ENCODE measurements at places on chromosomes 5 and 9.
A peak's percentile ranks its signal among the peaks of the same experiment; 100 is the strongest.

DNA sequence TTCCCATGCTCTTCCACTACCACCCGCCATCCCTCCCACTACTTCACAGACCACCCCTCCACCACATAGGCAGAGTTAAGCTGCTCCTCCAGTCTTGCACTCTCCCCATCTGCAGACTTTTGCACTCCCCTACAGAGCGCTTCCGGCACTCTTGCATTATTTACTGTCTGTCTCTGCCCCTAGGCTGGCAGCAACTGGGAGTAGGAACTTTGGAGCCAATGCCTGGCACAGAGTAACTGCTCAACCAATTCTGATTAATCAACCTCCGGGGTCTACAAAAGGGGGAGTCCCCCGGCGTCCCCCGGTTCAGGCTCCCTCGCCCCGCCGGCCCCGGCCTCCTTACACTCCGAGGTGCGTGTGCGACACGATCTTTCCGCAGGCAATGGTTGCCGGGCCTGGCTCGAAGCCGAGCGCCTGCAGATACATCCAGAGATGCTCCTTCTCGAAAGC lies 498 bp downstream of the HAUS6 start:
- no peak for DNase-seq

DNA sequence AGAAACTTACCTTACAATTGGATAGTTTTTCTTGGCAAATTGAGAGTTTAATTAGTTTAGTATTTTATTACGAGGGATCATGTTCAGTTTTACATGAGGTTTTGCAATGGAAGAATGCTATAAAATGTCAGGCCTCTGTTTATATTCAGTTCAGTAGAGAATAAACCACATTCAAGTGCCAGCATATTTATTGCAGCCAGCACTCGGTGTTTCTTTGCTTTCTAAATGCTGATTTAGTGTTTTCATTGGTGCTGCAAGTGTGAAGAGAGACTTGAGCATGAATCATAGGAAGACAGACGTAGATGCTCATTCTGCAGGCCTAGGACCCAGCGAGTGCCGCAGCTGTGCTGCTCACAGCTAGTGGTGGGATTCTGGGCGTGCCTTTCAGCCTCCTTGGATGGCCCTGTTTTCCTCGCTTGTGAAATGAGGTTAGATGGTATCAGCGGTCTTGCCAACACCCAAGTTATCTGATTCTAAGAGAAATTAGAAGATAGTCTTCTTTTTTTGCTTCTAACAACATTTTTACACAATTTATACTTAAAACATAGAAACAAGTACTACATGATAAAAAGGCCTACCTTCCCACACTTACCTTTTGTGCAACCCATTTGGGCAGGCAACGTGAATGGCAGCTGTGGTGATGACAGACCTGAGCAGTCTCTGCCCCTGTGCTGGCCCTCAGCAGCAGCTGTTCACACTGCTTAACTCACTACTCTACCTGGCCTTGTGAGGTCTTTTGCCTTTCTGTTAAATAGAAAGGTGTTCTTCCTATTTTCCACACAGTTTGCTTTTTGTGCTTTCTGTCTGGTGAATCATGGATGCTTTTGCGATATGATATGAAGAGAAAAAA lies 26.8 kb upstream of the TNFAIP8 start:
- DNase-seq, result peak; percentile 89

GRCh38 chr5:144328980-144329379 lies 158.3 kb downstream of the KCTD16 start:
- no peak for DNase-seq

- DNase-seq, result peak; percentile 4
Measured at GRCh38 chr9:29691758-29692407, 2118.6 kb upstream of the C9orf72 start.

DNA sequence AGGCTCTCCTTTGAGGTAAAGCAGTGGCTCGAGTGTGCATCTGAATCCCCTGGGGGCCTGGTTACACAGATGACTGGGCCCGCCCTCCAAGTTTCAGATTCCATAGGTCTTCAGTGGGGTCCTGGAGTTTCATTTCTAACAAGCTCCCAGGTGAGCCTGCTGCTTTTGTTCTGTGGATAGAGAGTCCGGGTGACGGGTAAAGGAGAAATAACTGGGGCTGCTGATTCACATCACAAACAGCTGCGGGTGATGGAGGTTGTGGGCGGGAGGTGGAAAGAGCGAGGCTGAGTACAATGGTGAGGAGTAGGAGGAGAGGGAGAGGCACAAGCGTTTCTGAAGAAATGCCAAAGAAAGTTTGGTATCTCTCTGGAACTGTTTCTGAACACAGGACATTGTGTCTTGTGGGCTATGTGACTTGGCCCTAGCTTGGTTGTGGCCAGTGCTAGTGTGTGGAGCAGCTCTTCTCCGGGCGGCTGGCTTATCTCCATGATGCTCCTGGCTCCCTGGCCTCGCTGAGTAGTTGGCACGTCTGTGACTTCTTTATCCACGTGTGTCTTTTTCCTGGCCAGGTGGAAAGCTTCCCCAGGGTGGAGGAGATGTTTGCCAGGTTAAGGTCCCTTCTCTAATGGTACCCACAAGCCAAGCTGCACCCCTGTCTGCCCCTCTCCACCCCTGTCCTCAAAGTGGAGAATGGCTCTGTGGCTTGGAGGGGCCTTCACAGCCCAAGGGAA lies 61.7 kb downstream of the HSPA4 start:
- no peak for DNase-seq

DNA sequence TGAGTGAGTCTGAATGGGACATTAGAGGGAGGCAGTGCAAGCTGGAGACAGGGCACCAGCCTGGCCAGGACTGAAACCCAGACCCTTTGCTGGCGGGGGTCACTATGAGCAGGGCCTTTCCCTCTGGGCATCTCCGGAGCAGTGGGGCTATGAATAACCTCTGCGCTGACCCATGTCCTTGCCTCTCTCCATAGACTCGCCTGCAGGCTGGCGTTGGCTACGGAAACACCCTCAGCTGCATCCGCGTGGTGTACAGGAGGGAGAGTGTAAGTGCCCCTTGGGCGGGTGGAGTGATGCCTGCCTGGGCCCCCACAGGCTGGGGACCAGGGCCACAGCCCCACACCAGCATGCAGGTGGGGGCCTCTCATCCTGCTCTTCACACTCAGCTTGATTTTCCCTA lies 15.8 kb downstream of the SLC25A48 start:
- DNase-seq, result no peak

GRCh38 chr5:145408048-145408341 lies 427.1 kb downstream of the PRELID2 start:
- no peak for DNase-seq

DNA sequence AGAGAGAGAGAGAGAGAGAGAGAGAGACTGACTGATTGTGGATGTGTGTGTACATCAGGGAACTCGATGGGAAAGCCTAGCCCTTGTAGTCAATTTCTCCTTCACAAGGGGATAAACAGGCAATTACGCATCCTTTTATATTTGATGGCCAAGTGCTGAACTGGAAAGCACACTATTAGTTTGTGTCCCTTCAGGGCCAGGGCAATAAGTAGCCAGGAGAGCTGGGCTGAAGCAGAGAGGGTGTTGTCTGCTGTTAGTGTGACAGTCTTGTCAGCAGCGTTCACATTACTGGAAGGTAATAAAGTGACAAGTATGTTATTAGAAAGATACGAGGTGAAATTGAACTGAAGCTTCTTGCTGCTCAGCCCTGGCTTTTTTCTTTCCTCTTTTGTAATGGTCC lies 457.7 kb downstream of the BNC2 start:
- no peak for DNase-seq

DNA sequence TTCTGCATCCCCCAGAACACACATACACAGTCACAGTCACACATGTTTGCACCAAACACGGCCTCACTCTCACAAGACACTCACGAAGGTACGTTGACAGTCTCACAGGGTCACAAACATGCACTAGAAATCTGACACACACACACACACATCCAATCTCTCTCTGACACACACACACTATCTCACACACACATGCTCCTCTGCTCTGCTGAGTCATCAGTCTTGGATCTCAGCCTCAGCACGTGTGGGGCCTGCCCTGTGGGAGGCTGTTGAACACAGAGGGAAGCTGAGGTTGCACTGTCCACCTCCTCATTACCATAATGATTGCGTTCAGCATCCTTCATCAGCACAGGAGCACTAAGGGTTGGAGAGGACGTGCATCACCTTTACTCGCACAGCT lies 188.8 kb downstream of the MTRR start:
- peak; percentile 35 for DNase-seq

DNA sequence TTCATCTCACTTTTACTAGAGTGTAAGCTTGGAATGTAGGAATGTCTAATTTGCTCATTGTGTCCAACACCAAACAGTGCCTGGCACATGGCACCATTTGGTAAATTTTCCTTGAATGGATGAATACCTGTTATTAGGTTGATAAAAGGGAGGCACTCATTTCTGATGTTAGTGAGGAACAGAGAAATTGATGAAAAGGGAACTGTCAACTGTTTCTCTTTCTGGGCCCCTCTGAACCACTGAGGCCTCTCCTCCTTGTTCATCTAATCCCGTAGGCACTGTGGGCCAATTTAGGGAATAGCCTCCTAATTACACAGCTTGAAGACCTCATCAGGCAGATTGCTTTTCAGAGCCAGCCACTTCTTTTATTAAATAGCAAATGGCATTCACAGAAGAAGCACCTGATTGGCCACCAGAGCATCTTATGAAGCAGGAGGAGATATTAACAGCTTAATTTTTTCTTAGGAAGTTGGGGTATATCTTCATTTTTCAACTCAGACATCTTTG lies 22.6 kb downstream of the MRRF start:
- no peak for DNase-seq

GRCh38 chr9:131160416-131161112 lies 35.2 kb downstream of the NUP214 start:
- DNase-seq, result no peak

- DNase-seq, result no peak
Measured at GRCh38 chr5:76851728-76852369, 2.0 kb downstream of the S100Z start.

- DNase-seq, result no peak
Measured at GRCh38 chr5:74194196-74194595, 446.3 kb downstream of the ENC1 start.

DNA sequence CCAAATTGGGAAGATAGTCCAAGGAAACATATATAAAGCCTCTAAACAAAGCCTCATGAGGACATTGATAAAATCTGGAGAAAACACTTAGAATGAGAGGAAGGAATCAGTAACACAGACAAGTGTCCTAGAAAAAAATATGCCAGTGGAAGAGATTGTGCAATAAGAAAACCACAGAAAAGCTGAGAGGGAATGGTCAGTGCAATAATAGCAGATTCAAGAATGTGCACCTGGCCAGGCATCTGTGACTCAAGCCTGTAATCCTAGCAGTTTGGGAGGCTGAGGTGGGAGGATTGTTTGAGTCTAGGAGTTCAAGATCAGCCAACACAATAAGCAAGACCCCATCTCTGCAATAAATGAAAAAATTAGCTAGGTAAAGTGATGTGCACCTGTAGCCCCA lies 691.2 kb upstream of the CDH6 start:
- no peak for DNase-seq

- DNase-seq, result no peak
Measured at GRCh38 chr9:136345281-136346156, 18.0 kb downstream of the DNLZ start.

- DNase-seq, result no peak
Measured at GRCh38 chr5:40823459-40823858, 11.6 kb downstream of the RPL37 start.

DNA sequence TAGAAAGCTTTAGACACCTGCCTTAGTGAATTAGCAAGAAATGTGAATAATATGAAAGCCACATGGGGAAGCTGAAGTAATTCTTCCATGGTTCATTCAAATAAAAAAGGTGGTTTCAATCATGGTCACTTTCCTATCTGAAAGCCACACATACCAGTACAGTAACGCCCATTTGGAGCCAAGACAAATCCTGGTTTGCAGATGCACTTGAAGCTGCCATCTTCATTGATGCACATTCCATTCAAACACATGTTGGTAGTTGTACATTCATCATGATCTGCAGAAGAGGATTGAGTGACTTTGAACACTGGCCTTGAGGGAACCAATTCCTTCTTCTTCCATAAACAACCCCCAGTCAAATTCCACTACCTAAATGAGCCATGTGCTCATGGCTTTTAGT lies 161.5 kb downstream of the FBN2 start:
- no peak for DNase-seq

DNA sequence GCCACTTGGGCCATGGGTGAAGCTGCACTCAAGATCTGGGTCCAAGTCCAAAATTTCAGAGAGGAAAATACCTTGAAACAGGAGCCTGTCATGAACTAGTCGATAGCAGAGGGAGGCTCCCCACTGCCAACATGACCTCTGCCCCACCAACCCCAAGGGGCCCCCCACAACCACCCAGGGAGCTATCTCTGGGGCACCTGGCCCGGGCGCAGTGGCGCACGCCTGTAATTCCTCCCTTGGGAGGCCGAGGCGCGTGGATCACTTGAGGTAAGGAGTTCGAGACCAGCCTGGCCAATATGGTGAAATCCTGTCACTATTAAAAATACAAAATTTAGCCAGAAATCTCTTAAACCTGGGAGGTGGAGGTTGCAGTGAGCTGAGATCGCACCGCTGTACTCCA lies 20.1 kb upstream of the HMCN2 start:
- no peak for DNase-seq

GRCh38 chr5:169385636-169386035 lies 84.7 kb upstream of the SLIT3 start:
- no peak for DNase-seq

DNA sequence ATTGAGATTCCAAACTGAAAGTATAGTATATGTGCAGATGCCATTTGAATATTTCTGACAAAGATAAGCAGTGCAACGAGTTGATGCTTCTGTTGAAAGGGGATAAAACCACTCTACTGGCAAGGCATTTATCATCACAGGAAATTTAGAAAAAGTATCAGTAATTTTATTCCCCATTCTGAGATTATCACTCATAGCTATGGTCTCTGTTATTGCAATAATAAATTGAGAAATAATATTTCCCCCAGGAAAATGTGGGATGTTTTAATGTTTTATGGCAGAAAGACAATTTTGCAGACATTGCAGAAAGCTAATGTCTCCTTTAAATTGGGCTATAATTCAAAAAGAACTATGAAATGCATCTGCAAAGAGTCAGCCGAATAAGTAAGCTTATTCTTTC lies 1612.7 kb upstream of the ACO1 start:
- no peak for DNase-seq

DNA sequence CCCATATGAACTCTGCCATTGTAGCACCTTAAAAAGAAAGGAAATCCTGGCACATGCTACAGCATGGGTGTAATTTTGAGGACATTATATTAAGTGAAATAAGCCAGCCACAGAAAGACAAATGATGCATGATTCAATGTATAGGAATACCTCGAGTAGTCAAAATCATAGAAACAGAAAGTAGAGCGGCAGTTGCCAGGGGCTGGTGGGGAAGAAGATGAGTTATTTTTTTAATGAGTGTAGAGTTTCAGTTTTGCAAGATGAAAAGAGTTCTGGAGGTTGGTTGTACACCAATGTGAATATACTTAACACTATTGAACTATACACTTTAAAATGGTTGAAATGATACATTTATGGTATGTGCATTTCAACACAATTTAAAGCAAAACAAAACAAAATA lies 133.0 kb downstream of the ZDHHC21 start:
- no peak for DNase-seq

GRCh38 chr5:109003928-109004327 lies 256.2 kb downstream of the FER start:
- no peak for DNase-seq
